ENCODE measurements at places on chromosomes 2 and 18. TPM values are rescaled to one million over a fixed set of nuclear protein-coding genes. Genes with fewer than 3 reads are reported as not detected.

DNA sequence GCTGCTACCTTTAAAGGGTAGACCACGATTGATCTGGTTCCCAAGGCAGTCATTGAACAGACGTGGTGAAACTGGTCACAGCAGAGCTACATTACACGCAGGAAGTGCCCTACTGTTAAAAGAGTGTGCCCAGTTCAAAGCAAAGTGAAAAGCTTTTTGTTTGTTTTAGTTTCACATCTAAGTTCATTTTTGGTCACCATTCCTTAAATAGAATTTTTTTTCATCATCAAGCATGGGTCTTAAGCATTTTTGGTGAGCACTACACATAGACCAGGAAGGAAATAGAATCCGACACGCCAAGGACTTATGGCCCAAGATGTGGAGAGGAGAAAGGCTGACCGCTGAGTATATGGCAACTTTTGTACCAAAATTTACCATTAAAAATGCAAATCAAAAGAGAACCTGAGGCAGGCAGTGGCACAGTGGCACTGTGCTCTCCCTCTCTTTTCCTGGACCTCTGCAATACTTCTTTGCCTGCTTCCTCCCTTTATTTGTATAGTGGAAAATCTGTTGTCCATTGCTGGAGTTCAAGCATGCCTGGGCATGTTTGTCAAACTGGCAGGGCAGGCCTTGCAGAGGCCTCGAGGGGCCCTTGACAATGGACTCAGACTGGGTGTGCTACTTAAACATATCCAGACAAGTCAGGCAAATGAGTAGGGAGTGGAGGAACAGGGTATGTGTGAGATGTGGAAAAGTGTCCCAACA lies 42.6 kb upstream of the HNRNPA3 start:
- DNase-seq, result no peak

The MRPL30 gene
- total RNA-seq, result 68.3 TPM

- DNase-seq, result peak; percentile 57
Observed at GRCh38 chr2:135152361-135152760, 100.3 kb downstream of the RAB3GAP1 start.

The ABCB11 gene
- not detected for total RNA-seq

DNA sequence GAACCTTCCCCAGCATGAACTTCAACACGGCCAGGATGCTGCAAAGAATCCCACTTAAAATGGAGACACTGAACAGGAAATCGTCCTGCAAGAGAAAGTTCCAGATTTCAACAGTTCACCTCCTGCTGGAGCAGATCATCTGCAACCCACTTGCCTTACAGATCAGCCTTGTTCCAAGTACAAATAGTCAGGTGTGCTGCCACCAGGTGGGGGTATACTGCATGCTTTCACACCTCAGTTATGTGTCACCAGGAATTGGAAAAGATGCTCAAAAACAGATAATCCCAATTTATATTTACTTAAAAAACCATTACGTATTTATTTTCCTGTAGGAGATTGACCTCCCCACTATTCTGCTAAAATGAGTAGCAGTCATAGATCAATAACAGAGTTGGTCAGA lies 212.3 kb downstream of the MGAT5 start:
- DNase-seq, result peak; percentile 26

The ANKRD23 gene
- total RNA-seq, result 1.8 TPM

DNA sequence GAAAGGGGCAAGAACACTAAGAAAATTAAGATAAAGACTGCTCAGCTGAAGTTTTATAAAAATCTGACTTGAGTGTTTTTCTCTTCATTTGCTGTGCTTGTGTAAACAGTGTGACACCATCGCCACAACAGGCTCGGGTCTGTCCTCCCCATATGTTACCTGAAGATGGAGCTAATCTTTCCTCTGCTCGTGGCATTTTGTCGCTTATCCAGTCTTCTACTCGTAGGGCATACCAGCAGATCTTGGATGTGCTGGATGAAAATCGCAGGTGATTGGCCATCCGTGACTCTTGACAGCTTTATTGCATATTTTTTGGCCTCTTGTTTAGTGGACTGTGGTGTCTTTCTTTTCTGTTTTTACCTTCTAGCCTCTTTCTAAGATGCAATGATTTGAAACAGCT lies 22.1 kb downstream of the MFF start:
- no peak for DNase-seq

The RBM44 gene
- 1.7 TPM for total RNA-seq

DNA sequence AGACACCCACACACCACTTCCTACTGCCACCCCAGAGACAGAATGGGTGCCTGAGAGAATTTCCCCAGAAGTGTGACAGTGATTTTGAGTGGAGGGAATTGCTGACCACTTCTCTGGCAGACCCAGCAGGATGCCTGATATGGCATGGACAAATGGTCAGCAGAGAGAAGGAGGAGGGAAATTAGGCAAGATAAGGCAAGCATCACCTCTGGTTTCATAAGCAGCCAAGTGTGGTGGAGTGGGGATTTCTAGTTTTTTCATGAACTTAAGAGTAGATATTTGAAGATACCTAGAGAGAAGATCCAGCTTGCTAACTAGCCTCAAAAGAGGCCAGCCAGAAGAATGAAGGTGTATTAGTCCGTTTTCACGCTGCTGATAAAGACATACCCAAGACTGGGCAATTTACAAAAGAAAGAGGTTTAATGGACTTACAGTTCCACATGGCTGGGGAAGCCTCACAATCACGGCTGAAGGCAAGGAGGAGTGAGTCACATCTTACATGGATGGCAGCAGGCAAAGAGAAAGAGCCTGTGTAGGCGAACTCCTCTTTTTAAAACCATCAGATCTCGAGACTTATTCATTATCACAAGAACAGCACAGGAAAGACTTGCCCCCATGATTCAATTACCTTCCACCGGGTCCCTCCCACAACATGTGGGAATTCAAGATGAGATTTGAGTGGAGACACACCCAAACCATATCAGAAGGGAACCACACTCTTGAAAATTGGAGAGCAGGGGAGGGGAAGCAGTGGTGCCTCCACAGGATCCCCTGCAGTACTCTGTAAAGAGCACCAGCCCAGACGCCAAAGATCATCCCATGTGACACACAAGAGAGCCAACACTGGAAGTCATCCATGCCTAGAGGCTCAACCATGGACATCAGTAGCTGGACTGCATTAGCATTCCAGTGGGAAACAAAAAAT lies 64.2 kb downstream of the RBM43 start:
- no peak for DNase-seq

The MRO gene
- total RNA-seq, result not detected

DNA sequence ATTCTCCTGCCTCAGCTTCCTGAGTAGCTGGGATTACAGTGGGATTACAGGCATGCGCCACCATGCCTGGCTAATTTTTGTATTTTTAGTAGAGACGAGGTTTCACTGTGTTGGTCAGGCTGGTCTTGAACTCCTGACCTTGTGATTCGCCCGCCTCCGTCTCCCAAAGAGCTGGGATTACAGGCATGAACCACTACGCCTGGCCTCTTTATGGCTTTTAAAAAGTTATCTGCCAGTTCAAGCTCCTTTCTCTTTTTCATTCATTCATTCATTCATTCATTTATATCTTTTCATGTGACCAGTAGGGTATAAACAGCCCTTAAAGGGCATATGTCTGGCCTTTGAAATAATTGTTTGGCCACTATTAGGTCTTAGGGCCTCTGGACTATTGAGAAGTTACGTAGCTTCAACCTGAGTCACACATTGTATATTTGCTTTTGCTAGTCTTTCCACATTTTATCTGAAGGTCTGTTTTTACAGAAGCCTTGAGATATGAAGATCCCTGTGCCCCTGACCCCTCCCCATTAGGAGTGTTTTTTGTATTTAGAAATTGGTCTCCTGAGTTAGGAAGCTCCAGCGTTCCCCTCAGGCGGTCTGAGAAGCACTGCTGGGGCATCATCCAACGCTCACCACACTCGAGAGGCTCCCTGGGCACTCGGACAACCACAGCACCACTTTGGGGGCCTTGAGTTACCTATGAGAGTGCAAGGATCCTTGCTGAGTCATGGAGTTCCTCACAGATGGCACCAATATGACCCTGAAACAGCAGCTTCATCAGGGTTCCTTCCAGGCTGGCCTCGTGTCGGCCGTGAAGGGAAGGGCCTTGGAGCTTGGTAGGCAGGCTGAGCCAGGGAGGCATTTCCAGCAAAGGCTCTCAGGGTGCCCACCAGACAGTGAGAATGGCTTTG lies 21.8 kb downstream of the FZD5 start:
- no peak for DNase-seq

DNA sequence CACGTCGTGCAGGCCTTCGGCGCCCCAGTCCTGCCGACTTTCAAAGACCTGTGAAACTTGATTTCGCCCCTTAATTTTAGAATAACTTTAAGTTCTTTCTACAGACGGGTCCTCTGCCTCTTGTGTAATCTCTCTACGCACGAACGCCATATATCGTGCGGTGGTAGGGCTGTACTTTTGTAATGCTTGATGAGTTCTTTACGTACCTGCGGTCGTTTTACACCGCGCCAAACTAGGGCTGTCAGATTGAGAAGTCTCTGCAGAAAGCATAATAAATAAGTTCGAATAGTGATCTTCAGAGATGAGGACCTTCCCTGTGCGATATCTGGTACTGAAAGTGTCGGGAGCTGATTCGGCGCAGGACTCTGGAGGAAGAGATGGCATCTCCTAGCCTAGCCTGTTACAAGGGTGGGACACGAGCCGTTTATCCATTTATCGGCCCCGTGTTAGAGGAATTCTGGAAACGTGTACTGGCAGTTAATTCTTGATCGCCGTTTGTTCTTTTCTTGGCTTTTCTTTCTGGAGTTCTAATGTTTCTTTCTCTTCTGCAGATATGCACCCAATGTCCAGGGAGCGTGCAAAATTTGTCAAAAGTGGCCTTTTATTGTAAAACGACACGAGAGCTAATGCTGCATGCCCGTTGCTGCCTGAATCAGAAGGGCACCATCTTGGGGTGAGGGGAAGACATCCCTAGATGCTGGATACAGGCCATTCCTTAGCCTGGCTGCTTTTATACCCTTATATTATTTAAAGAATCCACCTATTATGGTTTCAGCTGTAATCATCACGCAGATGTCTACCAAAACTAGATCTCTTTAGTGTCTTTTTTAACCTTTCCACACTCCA lies 781 bp upstream of the SLC5A6 start:
- peak; percentile 14 for DNase-seq

DNA sequence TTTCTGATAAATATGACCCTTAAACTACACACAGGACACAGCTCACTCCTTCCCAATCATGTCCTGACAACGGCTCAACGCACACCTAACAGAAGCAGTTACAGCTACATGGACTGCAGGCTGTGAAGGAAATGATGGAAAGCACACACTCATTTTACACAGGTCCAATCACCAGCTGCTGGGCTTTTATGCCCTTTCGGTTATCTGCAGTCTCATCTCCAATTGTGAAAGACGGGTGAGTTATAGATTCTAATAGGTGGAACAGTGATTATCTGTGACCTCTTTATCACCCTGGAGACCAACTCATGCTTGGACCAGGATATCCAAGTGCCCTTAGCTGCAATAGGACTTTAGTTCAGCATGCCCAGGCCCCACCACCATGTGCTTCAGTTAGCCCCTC lies 110.4 kb upstream of the CREB1 start:
- DNase-seq, result no peak

- peak; percentile 35 for DNase-seq
Observed at GRCh38 chr2:199716807-199717586, 134.0 kb downstream of the FTCDNL1 start.

The C1GALT1C1L gene
- total RNA-seq, result 6.4 TPM

DNA sequence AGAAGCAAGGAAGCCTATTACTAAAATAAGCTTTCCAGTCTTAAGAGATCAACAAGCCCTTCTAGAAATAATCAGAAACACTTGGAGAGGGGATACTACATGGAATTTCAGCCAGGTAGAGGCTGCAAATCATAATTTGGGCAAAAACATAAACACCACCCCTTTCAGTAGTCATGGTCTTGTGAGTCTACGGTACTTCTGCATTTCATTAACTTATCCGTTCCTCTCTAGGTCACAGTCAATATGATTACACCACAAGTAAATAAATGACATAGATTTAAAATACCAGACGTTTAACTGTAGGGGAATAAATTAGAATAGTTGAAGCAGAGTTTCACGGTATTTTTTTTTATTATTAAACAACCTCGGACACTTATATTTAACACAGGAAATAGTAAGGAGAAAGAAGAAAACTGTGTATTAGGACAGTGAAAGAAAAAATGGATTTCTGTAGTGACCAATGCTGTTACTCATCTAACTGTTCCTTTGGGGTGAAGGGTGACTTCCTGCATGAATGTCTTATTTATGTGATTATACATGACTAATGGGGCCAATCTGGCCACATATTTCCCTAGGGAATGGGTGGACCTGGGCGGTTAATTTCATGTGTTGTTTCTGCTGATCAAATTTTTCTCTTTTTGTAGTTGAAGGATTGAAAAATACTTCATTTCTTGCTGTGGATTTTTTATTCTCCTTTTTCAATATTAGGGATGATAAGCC lies 456.6 kb upstream of the UBE2E3 start:
- peak; percentile 83 for DNase-seq

GRCh38 chr2:151756820-151757219 lies 22.5 kb upstream of the NEB start:
- no peak for DNase-seq

The ACMSD gene
- not detected for total RNA-seq

The FSIP2 gene
- total RNA-seq, result 0.78 TPM

- no peak for DNase-seq
Observed at GRCh38 chr18:22293417-22293816, 124.0 kb downstream of the GATA6 start.

GRCh38 chr2:8324164-8324856 lies 357.5 kb upstream of the ID2 start:
- DNase-seq, result peak; percentile 55

The DSEL gene
- 0.68 TPM for total RNA-seq

DNA sequence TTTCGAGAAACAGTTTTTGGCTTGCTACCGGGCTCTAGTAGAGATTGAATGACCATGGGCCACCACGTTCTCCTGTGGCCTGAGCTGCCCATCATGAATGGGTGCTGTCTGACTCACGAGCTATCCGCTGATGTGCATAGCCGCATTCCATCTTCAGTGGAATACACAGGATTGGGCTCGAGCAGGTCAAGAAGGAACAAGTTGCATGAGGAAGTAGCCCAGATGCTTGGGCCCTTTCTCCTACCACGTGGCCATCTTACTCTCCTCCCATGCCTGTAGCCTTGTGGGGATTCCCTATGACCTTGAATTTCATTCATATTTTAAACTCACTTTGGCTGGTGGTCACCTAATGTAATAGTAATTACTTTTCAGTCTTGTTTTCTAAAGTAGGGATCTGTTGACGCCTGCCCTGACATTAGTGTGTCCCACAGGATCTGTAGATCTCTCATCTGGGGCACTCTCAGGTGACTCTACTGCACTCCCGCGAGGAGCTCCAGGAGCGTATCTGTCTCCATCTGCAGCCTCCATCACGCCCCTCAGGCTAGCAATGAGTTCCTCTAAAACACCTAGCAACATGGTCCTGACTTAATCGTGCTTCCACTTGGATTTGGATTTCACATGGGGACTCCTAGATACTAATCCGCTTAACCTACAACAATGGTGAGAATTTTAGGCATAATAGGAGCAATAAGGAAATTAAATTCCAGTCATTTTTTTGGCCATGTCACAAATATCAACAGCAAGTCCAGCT lies 67.8 kb downstream of the PSMG2 start:
- no peak for DNase-seq

Data from RPMI7951 (cell line).